ENCODE measurements at places on chromosomes 13 and 19. TPM values are rescaled to one million over a fixed set of nuclear protein-coding genes. Genes with fewer than 3 reads are reported as not detected.

ATP8B3 gene
- 8.2 TPM for polyA plus RNA-seq

DNA sequence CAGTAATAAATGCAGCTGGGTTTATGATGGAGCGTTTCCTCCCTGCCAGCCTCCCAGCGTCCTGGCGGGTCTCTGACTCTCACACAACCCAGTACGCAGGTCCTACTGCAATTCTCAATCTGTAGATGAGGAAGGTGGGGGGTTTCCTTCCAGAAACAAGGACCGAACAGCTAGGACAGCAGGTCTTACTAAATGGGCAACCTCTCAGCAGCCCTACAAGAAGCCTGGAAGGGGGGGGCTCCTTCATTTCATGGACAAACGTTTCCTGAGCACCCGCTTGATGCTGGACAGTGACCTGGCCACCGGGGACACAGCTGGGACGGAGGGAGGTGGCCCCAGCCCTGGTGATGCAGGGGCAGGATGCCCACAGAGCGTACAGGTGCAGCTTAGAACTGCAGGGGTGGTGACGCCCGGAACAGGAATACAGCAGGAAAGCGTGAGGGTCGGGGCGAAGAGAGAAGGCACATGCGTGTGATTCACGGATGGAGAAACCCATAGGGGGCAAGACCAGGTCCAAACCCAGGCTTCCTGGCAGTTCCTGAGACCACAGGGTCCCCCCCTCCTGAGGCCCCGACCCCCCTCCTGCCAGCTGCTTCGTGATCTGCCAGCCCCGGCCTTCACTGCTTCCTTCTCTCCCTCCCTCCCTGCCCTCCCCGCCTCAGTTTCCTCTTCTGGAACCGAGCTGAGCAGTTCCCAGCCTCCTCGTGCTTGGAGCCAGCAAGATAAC lies 732 bp upstream of the C2CD4C start:
- no peak overlapping the region for H3K4me3 ChIP-seq
- no peak for DNase-seq
- H3K36me3 ChIP-seq, result no peaks in the 10 kb centered on the region
- H3K4me1 ChIP-seq, result no peaks in the 10 kb centered on the region
- no peak overlapping the region for H3K27ac ChIP-seq
- H3K27me3 ChIP-seq, result peaks cover 9% of the 10 kb centered on the region

- peak within 1 kb of the TSS; percentile 67 for H3K4me3 ChIP-seq
- peak within 1 kb of the TSS; percentile 88 for H3K27ac ChIP-seq
- H3K27me3 ChIP-seq, result no peaks in the 10 kb centered on the region
- H3K4me1 ChIP-seq, result peaks cover 19% of the 10 kb centered on the region
Observed at GRCh38 chr13:44575741-44576350, at the start of gene TSC22D1. Gene TSC22D1 (minus strand): TSS chr13:44576330. CDS start chr13:44576074, 256 bp downstream.

- no peak for DNase-seq
- no peak overlapping the region for H3K4me3 ChIP-seq
- no peaks in the 10 kb centered on the region for H3K36me3 ChIP-seq
- no peaks in the 10 kb centered on the region for H3K27me3 ChIP-seq
Observed at GRCh38 chr13:40126306-40127085, 471.0 kb downstream of the COG6 start.

DNA sequence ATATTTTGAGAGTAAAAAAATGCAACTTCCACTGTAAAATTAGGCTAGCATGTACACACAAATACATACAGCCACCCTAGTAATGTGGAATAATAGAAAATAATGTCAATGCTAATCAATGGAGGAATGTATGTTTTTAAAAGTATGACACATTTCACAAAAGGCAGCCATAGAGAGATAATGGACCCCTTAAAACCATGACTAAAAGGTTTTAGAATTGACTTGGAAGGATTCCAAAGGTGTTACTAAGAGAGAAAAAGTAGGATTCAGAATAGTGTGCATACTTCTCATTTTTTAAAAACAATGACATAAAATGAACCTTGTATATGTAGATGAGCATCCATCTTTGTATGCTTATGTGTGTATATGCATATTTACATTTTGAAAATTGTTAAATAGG lies 597.9 kb upstream of the PCDH9 start:
- no peak overlapping the region for H3K4me3 ChIP-seq
- H3K27ac ChIP-seq, result no peak overlapping the region
- H3K36me3 ChIP-seq, result no peaks in the 10 kb centered on the region
- no peaks in the 10 kb centered on the region for H3K27me3 ChIP-seq
- H3K4me1 ChIP-seq, result no peaks in the 10 kb centered on the region

GRCh38 chr19:17824339-17824738 lies 3.0 kb upstream of the INSL3 start:
- H3K4me3 ChIP-seq, result no peak overlapping the region
- H3K27ac ChIP-seq, result no peak overlapping the region
- peaks cover 2% of the 10 kb centered on the region for H3K36me3 ChIP-seq
- no peaks in the 10 kb centered on the region for H3K27me3 ChIP-seq

DNA sequence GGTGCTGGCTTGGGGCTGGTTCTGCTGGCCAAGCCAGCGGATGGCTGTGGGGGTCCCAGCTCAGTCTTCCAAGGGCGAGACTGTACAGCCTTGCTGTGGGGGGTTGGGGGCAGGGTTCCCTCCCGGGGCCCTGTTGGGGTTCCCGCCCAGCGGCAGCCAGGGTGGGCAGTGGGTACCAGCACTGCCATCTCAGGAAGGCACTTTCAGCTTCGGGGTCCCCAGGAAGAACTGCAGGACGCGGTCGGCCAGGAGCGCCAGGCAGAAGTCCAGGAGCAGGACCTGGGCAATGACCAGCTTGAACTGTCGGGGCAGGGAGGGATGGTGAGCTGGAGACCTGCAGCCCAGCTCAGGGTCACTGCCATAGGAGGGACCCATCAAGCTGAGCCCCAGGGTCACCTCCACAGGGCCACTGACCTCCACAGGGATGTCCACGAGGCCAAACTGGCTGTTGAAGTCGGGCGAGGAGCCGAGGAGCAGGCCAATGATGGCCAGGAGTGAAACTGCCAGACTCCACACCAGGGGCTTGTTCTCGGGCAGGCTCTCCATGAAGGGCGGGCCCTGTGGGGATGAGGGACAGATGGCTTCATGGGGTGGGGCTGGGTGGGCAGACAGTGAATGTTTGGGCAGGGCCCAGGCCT lies 1.9 kb upstream of the GMIP start:
- H3K36me3 ChIP-seq, result peaks cover 61% of the 10 kb centered on the region
- no peak for DNase-seq
- H3K4me1 ChIP-seq, result peaks cover 22% of the 10 kb centered on the region
- no peaks in the 10 kb centered on the region for H3K27me3 ChIP-seq
- no peak overlapping the region for H3K4me3 ChIP-seq

DNA sequence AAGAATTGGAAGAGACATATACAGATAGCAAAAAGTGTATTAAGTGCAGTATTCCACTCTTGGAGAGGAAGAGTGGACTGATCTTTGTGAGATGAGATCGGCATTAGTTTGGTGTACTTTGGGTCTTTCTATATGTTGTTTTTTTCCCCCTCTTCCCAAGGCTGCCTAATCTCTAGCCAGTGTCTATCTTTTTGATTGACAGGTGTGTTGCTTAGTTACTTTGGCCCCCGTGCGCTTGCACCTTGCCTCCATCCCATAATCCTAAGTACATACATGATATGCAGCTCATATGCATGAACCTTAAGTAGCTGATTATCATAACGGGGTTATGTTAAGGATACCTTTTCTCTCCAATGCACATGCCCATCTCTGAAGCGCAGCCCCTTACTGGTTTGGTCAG lies 4.3 kb upstream of the SLC7A10 start:
- DNase-seq, result no peak
- peaks cover 49% of the 10 kb centered on the region for H3K4me1 ChIP-seq
- H3K4me3 ChIP-seq, result no peak overlapping the region

- peaks cover 16% of the 10 kb centered on the region for H3K36me3 ChIP-seq
- no peak overlapping the region for H3K4me3 ChIP-seq
- DNase-seq, result peak; percentile 71
- H3K27me3 ChIP-seq, result no peaks in the 10 kb centered on the region
- peaks cover 8% of the 10 kb centered on the region for H3K4me1 ChIP-seq
- peak overlapping the region; percentile 47 for H3K27ac ChIP-seq
Observed at GRCh38 chr19:872266-872951, 12.9 kb downstream of the CFD start.

LCP1 gene
- polyA plus RNA-seq, result 1,636 TPM

GRCh38 chr19:2923510-2923909 lies 21.3 kb downstream of the ZNF77 start:
- H3K4me1 ChIP-seq, result no peaks in the 10 kb centered on the region
- H3K4me3 ChIP-seq, result no peak overlapping the region
- no peak for DNase-seq
- no peaks in the 10 kb centered on the region for H3K27me3 ChIP-seq

- H3K4me1 ChIP-seq, result no peaks in the 10 kb centered on the region
- DNase-seq, result no peak
- no peaks in the 10 kb centered on the region for H3K36me3 ChIP-seq
- H3K4me3 ChIP-seq, result no peak overlapping the region
- H3K27me3 ChIP-seq, result no peaks in the 10 kb centered on the region
Observed at GRCh38 chr13:62625214-62625881, 1209.7 kb upstream of the PCDH20 start.

ZNF90 gene
- polyA plus RNA-seq, result not detected

DNA sequence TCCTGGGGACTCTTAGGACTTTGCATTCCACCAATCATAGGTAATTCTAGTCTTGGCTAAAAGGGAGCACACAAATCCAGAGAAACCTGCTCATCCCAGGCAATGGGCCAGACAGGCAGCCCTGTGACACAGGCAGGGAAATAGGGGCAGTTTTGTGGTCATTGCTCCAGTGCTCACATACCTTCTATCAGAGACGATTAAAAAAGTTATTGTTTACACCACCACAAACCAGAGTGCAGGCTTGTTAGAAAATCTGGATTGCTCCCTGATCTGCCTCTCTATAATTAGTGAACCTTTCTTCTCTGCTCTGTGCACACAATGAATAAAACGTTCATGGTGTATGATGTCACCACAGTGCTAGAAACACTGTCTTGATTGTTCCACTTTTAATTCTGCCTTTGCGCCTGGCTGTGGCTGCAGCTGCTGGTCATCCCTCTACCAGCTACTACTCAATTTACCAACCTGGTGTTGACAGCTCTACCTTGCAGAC lies 121.6 kb upstream of the SPATA13 start:
- peaks cover 9% of the 10 kb centered on the region for H3K4me1 ChIP-seq
- no peaks in the 10 kb centered on the region for H3K36me3 ChIP-seq
- H3K4me3 ChIP-seq, result no peak overlapping the region
- no peaks in the 10 kb centered on the region for H3K27me3 ChIP-seq

- no peak for DNase-seq
- H3K27me3 ChIP-seq, result no peaks in the 10 kb centered on the region
- no peak overlapping the region for H3K27ac ChIP-seq
- peaks cover 17% of the 10 kb centered on the region for H3K4me1 ChIP-seq
- H3K4me3 ChIP-seq, result no peak overlapping the region
Observed at GRCh38 chr13:111202745-111203144, 87.6 kb downstream of the ARHGEF7 start.

All from CD14-positive monocyte (primary cell).